CD8-positive, alpha-beta memory T cell (primary cell): ENCODE measurements at places on chromosomes 7 and 10. TPM values are rescaled to one million over a fixed set of nuclear protein-coding genes. Genes with fewer than 3 reads are reported as not detected.

- DNase-seq, result no peak
- H3K4me1 ChIP-seq, result peaks cover 28% of the 10 kb centered on the region
- H3K27me3 ChIP-seq, result no peaks in the 10 kb centered on the region
- no peak overlapping the region for H3K27ac ChIP-seq
These were observed 63.7 kb upstream of the STEAP1B start for GRCh38 chr7:22563621-22564241.

DNA sequence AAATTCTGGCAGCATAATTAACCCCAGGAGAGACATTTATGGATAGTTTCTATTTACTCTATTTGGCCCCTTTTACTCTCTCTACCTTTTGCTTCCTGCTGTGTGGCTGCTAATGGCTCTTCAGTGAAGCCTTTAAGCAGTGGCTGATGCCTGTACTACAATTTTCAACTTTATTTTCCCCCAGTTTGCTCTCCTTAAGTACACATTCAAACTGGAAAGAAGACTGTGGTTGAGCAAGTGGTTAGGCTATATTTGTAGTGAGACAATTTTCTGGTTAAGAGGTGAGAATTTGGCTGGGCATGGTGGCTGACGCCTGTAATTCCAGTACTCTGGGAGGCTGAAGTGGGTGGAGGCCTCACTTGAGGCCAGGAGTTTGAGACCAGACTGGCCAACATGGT, 8.5 kb upstream of the RSBN1L start:
- no peak for DNase-seq
- H3K36me3 ChIP-seq, result no peaks in the 10 kb centered on the region
- no peak overlapping the region for H3K27ac ChIP-seq
- H3K4me3 ChIP-seq, result no peak overlapping the region

The OPN4 gene
- polyA plus RNA-seq, result not detected

DNA sequence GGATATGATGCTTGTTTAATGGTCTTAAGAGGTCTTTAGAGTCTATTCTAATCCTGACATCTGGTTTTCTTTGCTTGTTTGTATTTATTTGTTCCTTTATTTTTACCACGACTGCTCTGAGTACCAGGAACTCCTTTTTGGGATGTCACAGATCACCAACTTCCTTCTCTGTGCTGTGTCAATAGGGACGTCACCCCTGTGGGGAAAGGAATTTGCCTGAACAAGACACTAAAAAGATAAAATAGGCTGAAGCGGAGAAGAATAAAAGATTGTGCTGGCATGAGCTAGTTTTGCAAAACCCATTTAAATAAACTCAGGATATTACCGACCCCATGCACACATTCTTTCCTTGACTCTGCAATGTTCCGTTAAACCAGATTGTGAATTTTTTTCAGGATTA, 27.7 kb downstream of the MGMT start:
- H3K4me3 ChIP-seq, result no peak overlapping the region
- H3K4me1 ChIP-seq, result peaks cover 3% of the 10 kb centered on the region
- H3K27me3 ChIP-seq, result no peaks in the 10 kb centered on the region
- H3K27ac ChIP-seq, result no peak overlapping the region
- no peaks in the 10 kb centered on the region for H3K36me3 ChIP-seq
- DNase-seq, result no peak

DNA sequence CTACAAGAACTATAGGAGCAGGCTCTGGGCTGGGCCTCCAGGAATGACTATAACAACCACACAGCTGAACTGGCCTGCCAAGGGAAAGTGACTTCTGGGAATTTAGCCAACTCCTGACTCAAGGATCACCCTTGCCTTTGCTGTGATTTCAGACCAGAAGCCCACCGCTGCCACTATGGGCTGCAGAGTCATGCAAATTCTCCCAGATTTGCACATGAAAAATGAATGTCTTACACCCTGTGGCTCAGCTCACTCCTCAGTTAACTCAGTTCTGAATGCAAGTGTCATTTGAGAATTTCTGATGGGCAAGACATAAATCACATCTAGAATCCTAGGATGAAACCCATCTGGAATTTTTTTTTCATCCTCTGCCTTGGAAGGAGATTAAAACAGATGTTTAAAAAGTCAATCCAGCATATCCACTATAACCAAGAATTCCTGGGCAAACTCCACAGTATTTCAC, 186.5 kb upstream of the BET1 start:
- no peak for DNase-seq
- H3K4me3 ChIP-seq, result no peak overlapping the region
- no peak overlapping the region for H3K27ac ChIP-seq
- H3K36me3 ChIP-seq, result no peaks in the 10 kb centered on the region

- H3K27me3 ChIP-seq, result no peaks in the 10 kb centered on the region
- peaks cover 11% of the 10 kb centered on the region for H3K4me1 ChIP-seq
- peak within 1 kb of the TSS; percentile 39 for H3K4me3 ChIP-seq
- H3K36me3 ChIP-seq, result peaks cover 8% of the 10 kb centered on the region
- no peak for DNase-seq
- H3K27ac ChIP-seq, result no peak within 1 kb of the TSS
These were observed at the start of gene NANOS1 for GRCh38 chr10:119029613-119030420. NANOS1 (plus strand) TSS chr10:119029714; CDS start chr10:119029802, 88 bp downstream.

- no peak overlapping the region for H3K27ac ChIP-seq
- no peaks in the 10 kb centered on the region for H3K4me1 ChIP-seq
- no peaks in the 10 kb centered on the region for H3K27me3 ChIP-seq
- no peak for DNase-seq
- H3K4me3 ChIP-seq, result no peak overlapping the region
- no peaks in the 10 kb centered on the region for H3K36me3 ChIP-seq
These were observed 306.3 kb upstream of the SP8 start for GRCh38 chr7:21092766-21093702.

DNA sequence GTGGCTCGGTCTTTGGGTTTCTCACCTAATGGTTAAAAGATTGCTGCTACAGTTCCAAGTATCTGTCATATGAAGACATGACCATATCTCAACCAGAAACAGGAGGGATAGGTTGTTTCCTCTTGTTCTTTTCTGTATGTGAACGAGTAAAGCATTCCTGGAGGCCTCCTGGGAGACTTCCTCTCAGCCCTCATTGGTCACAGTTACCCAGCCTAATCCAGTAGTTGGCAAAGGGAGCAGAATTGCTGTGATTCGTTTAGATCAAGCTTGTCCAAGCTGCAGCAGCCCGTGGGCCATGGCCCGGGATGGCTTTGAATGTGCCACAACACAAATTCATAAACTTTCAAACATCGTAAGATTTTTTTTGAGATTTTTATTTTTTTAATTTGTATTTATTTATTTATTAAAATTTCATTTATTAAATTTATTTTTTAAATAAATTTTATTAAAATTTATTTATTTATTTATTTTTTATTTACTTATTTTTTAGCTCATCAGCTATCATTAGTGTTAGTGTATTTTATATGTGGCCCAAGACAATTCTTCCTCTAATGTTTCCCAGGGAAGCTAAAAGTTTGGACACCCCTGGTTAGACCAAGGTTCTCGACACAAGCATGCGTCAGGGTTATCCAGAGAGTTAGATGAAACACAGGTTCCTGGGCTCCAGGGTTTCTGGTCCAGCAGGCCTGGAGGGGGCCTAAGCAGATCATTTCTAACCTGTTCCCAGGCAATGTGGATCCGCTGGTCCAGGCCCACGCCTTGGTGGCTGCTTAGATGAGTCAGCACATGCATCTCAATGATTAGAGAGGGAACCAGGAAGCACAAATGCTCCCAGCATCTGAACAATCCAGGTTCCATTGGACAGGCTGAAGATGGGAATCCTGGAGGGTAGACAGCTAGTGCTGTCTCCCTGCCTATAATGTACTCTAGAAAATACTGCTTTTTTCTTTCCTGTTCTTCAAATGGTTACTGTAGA, 25.6 kb downstream of the CDC123 start:
- no peak overlapping the region for H3K27ac ChIP-seq
- H3K4me3 ChIP-seq, result no peak overlapping the region
- peaks cover 14% of the 10 kb centered on the region for H3K36me3 ChIP-seq
- H3K4me1 ChIP-seq, result no peaks in the 10 kb centered on the region
- no peak for DNase-seq

The IFIT3 gene
- 3.7 TPM for polyA plus RNA-seq

DNA sequence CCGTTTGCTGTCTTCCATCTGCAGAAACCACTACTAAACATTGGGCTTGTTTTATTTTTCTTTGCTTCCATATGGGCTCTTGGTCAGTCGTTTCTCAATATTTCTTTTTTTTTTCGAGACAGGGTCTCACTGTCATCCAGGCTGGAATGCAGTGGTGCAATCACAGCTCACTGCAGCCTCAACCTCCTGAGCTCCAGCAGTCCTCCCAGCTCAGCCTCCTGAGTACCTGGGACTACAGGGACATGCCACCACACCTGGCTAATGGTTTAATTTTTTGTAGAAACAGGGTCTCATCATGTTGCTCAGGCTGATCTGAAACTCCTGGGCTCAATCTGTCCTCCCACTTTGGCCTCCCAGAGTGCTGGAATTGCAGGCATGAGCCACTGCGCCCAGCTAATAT, 163.1 kb downstream of the LYZL1 start:
- no peaks in the 10 kb centered on the region for H3K4me1 ChIP-seq
- no peaks in the 10 kb centered on the region for H3K27me3 ChIP-seq

The FAM180A gene
- not detected for polyA plus RNA-seq

The RAMP3 gene
- polyA plus RNA-seq, result not detected

DNA sequence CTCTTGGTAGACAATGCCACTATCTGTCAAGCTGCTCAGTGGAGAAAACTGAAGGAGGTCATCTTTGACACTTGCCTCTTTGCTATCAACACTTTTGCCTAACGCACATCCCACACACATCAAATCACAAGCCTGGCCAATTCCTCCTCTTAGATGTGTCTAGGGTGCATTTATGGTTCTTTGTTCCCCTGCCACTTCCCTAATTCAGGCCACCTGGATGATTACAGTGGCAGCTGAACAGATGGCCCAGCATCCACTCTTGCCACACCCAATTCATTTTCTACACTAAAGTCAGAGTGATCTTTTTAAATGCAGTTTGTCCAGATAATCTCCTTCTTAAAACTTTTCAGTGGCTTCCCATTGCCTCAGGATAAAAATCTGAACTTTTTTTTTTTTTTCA, 58.6 kb downstream of the LAMB4 start:
- H3K27ac ChIP-seq, result no peak overlapping the region
- no peak overlapping the region for H3K4me3 ChIP-seq
- no peaks in the 10 kb centered on the region for H3K4me1 ChIP-seq
- no peaks in the 10 kb centered on the region for H3K36me3 ChIP-seq

The TMEM213 gene
- polyA plus RNA-seq, result 0.05 TPM

The SSBP1 gene
- polyA plus RNA-seq, result 331 TPM

The MMP21 gene
- not detected for polyA plus RNA-seq

DNA sequence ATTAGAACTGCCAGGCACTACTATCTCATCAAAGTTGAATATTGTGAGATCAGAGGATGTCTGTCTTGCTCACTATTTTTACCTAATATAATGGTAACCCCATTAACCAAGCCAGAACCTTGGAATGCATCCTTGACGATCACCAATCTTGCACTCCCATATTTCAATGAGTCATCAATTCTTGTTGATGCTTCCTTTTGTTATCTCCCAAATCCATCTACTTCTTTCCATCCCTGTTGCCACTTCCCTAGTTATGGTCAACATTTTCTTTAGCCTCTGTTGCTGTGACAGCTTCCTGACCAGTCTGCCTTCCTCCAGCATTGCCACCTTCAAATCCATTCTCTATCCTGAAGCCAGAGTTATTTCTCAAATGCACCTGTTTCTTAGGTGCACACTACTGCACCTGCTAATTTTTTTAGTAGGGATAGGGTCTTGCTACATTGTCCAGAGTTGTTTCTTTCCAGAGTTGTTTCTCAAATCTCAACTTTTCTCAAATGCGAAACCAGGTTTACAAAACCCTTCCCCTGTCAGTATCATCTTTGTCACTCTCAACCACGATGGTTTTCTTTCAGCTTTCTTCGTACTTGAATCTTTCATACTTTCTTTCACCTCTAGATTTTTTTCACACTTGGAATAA, 15.7 kb downstream of the ITGA8 start:
- H3K27ac ChIP-seq, result no peak overlapping the region
- no peak overlapping the region for H3K4me3 ChIP-seq
- no peaks in the 10 kb centered on the region for H3K27me3 ChIP-seq
- no peaks in the 10 kb centered on the region for H3K36me3 ChIP-seq
- no peak for DNase-seq

The HPS6 gene
- 30.4 TPM for polyA plus RNA-seq

- DNase-seq, result no peak
- H3K4me3 ChIP-seq, result no peak overlapping the region
- no peaks in the 10 kb centered on the region for H3K36me3 ChIP-seq
- no peaks in the 10 kb centered on the region for H3K4me1 ChIP-seq
These were observed 615.2 kb downstream of the GRM8 start for GRCh38 chr7:126637538-126637937.

The PKD2L1 gene
- not detected for polyA plus RNA-seq

GRCh38 chr7:46486256-46487206, 565.5 kb upstream of the IGFBP3 start:
- no peaks in the 10 kb centered on the region for H3K27me3 ChIP-seq
- H3K4me1 ChIP-seq, result no peaks in the 10 kb centered on the region
- no peak for DNase-seq
- H3K27ac ChIP-seq, result no peak overlapping the region

- H3K4me1 ChIP-seq, result no peaks in the 10 kb centered on the region
- no peaks in the 10 kb centered on the region for H3K36me3 ChIP-seq
- no peak overlapping the region for H3K27ac ChIP-seq
- no peaks in the 10 kb centered on the region for H3K27me3 ChIP-seq
- no peak overlapping the region for H3K4me3 ChIP-seq
These were observed 23.7 kb downstream of the PHTF2 start for GRCh38 chr7:77822269-77822668.

- no peaks in the 10 kb centered on the region for H3K4me1 ChIP-seq
- no peak overlapping the region for H3K4me3 ChIP-seq
- H3K27me3 ChIP-seq, result no peaks in the 10 kb centered on the region
- DNase-seq, result no peak
These were observed 1212.8 kb downstream of the REEP3 start for GRCh38 chr10:64733980-64734379.

DNA sequence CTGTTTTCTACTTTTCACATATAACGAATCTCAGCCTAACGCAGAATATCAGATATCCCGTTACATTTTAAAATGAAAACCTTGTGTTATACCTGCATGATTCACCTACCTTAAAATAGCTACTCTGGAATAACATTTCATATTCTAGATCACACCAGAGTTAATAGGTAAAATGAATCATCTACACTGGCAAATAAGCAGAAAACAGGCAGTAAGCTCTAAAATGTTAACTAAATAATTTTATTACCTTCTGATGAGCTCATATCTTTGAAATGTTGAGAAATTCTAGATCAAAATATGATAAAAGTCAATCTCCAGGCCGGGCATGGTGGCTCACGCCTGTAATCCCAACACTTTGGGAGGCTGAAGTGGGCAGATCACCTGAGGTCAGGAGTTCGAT, 71.3 kb downstream of the CPEB3 start:
- H3K36me3 ChIP-seq, result no peaks in the 10 kb centered on the region
- no peaks in the 10 kb centered on the region for H3K4me1 ChIP-seq
- no peak overlapping the region for H3K4me3 ChIP-seq
- H3K27me3 ChIP-seq, result no peaks in the 10 kb centered on the region

DNA sequence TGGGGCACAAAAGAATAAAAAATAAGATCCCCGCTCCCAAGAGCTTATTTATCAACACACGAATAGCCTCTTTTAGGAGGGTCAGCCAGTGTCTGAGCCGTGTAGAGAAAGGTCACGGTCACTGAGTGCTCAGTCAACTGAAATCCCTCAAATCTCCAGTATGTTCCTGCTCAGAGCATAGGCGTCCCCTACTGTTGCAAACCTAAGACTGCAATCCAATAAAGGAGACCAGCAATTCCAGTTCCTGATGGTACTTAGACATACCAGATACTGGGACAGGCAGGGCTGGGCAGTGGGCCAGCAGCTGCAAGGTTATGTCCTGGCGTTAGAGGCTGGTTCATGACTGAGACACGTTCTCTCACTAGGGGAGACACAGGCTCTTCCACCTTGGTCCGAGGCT, 93.6 kb downstream of the CACNB2 start:
- H3K4me1 ChIP-seq, result no peaks in the 10 kb centered on the region
- H3K4me3 ChIP-seq, result no peak overlapping the region
- no peak for DNase-seq
- no peak overlapping the region for H3K27ac ChIP-seq
- no peaks in the 10 kb centered on the region for H3K27me3 ChIP-seq
- no peaks in the 10 kb centered on the region for H3K36me3 ChIP-seq
